ENCODE measurements at places on chromosomes 16 and 17.
A peak's percentile ranks its signal among the peaks of the same experiment; 100 is the strongest.

- no peaks in the 10 kb centered on the region for H3K4me1 ChIP-seq
- no peak overlapping the region for H3K4me3 ChIP-seq
These were observed 253.3 kb downstream of the SOX9 start for GRCh38 chr17:72373910-72374741.

DNA sequence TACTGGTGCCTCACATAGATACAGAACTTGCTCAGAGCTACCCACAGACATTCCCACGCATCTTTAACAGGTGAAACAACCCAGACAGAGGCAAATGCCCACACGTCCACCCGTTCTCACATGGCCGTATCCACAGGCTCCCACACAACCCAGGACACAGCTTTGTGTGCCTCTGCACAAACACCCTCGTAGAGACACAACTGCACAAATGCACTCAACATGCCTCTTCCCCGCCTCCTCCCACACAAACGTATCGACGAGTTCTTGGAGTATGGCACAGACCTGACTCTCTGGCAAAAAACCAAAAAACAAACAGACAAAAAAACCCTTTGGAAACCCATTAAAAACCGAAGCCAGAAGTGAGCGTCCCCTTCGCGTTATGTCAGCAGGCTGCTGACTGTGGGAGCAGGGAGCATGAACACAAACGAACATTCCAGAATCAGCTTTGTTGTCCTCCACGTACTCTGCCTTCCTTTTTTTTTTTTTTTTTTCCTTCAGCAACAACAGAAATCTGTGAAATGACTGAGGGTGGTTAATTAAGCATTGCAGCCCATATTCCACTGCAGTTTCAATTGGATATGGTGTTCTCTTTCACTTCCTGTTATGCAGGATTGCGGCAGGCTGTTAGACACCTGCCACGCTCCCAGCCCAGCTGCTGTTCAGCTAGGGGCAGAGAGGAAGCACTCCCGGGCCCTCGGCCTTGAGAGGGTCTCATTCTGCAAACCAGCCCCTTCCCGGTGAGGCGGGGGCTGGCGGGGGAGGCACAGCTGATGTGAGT lies 313.7 kb downstream of the MAF start:
- H3K27ac ChIP-seq = peak overlapping the region; percentile 42
- no peak overlapping the region for H3K4me3 ChIP-seq
- no peaks in the 10 kb centered on the region for H3K4me1 ChIP-seq
- no peaks in the 10 kb centered on the region for H3K27me3 ChIP-seq
- no peaks in the 10 kb centered on the region for H3K36me3 ChIP-seq

- no peak overlapping the region for H3K4me3 ChIP-seq
- H3K4me1 ChIP-seq = no peaks in the 10 kb centered on the region
- no peaks in the 10 kb centered on the region for H3K27me3 ChIP-seq
- H3K27ac ChIP-seq = no peak overlapping the region
- H3K36me3 ChIP-seq = no peaks in the 10 kb centered on the region
- no peak for DNase-seq
These were observed 197.6 kb downstream of the DNAH9 start for GRCh38 chr17:11795906-11796305.

GRCh38 chr17:50106393-50107131 lies 11.4 kb downstream of the PDK2 start:
- peaks cover 7% of the 10 kb centered on the region for H3K4me1 ChIP-seq
- H3K4me3 ChIP-seq = no peak overlapping the region
- H3K27me3 ChIP-seq = no peaks in the 10 kb centered on the region
- no peak overlapping the region for H3K27ac ChIP-seq
- H3K36me3 ChIP-seq = no peaks in the 10 kb centered on the region
- DNase-seq = no peak

GRCh38 chr17:44794851-44795413 lies 35.2 kb downstream of the GJC1 start:
- DNase-seq = peak; percentile 73
- H3K27ac ChIP-seq = peak overlapping the region; percentile 87
- no peak overlapping the region for H3K4me3 ChIP-seq

DNA sequence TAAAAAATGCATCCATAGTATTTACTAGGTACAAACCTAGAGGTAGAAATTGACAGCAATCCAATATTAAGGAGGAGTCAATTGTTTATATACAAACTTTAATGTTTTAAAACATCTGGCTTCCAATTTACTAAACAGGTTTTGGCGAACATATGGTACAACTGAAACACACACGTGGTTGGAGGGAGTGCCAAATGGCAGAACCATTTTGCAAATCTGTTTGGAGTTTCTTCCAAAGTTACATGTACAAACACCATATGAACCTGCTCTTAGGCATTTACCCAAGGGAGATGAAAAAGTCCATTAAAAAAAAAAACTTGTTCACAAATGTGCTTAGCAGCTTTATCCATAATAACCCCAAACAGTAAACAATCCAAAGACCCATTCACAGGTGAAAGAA lies 159.8 kb upstream of the MYOCD start:
- no peak overlapping the region for H3K4me3 ChIP-seq
- no peaks in the 10 kb centered on the region for H3K27me3 ChIP-seq
- no peaks in the 10 kb centered on the region for H3K4me1 ChIP-seq
- no peaks in the 10 kb centered on the region for H3K36me3 ChIP-seq

- no peaks in the 10 kb centered on the region for H3K4me1 ChIP-seq
- H3K36me3 ChIP-seq = peaks cover 3% of the 10 kb centered on the region
- H3K27ac ChIP-seq = no peak overlapping the region
These were observed 38.4 kb downstream of the ARHGAP23 start for GRCh38 chr17:38466346-38467315.
